ENCODE measurements at places on chromosomes 3 and 15. TPM values are rescaled to one million over a fixed set of nuclear protein-coding genes. Genes with fewer than 3 reads are reported as not detected.

DNA sequence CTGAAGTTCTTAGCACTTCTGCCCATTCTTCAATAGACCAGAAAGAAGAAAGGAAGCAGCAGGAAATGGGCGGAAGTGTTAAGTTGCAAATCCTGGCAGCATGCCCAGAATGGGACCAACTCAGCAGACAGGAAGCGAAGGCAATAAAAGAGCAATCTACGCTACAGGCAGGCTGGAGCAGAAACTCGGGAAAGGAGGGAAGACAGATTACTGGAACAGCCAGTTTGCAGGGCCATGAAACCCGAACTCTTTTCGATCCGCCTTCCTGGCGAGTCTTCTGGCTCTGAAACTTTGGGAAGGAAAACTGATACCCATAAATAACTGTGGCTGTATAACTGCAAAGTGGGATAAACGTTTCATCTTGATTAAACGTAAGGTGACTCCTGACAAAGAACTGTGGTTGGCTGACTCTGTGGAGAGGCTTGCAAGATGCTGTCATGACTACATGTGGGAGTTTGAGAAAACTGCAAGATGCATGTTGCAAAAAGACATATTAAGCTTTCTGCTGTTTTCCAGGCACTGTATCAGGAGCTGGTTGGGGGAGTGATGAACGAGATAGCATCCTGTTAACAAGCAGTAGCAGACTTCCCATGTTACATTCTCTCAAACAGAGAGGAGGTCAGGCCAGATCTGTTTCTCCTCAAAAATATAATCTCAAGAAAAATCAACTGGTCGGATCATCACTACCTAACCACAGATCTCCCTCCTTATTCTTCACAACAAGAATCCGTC lies 67.8 kb downstream of the FMN1 start:
- peak; percentile 89 for DNase-seq

- no peak for DNase-seq
Observed at GRCh38 chr3:9955067-9955502, 2.9 kb upstream of the PRRT3 start.

GRCh38 chr15:24752354-24752753 lies 76.8 kb downstream of the NPAP1 start:
- no peak for DNase-seq

DNA sequence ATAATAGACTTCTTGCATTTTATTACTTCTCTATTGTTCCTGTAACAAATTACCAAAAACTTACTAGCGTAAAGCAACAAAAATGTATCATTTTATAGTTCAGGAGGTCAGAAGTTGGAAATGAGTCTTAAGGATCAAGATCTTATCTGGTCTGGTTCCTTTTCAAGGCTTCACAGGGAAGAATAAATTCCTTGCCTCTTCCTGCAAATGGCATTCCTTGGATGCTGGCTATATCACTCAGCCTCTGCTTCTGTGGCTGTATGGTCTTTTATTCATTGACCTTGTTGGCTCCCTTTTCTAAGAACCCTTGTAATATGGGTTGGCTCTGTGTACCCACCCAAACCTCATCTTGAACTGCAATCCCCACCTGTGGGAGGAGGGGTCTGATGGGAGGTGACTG lies 478.4 kb upstream of the THBS1 start:
- no peak for DNase-seq

RYK gene
- total RNA-seq: 55.8 TPM

DENND6A gene
- total RNA-seq: 32.5 TPM

Measured in posterior vena cava (tissue), 2 donors.